ENCODE measurements at places on chromosomes 13 and 19. TPM values are rescaled to one million over a fixed set of nuclear protein-coding genes. Genes with fewer than 3 reads are reported as not detected.

Gene ACP7
- total RNA-seq: not detected

Gene OR10H1
- total RNA-seq: not detected

Gene FOXO1
- 4.2 TPM for total RNA-seq

Gene KLF1
- 0.31 TPM for total RNA-seq

Gene MISP3
- total RNA-seq: 1.6 TPM

Gene SLC7A1
- 25.3 TPM for total RNA-seq

Gene CCDC194
- total RNA-seq: not detected

Gene OR7C1
- total RNA-seq: not detected

Gene ZNF573
- 45.5 TPM for total RNA-seq

Gene C3
- total RNA-seq: 12.3 TPM

Gene ZNF136
- total RNA-seq: 29.3 TPM

Gene OR10H3
- not detected for total RNA-seq

Gene ZNF284
- 8.3 TPM for total RNA-seq

Gene TNNT1
- total RNA-seq: not detected

Gene APC2
- total RNA-seq: 141 TPM

Gene UBE2L5
- not detected for total RNA-seq

Gene CYP4F2
- not detected for total RNA-seq

Gene B3GNT3
- total RNA-seq: not detected

Gene C19orf85
- total RNA-seq: not detected

Gene LILRA1
- total RNA-seq: 0.16 TPM

Gene NAPSA
- 0.16 TPM for total RNA-seq

Gene GPC6
- 9.8 TPM for total RNA-seq

Gene CEACAM5
- total RNA-seq: not detected

Gene PINLYP
- total RNA-seq: 13.3 TPM

Gene CEACAM16
- total RNA-seq: not detected

Gene CBARP
- total RNA-seq: 6.6 TPM
